ENCODE measurements at places on chromosomes 3 and 15.
A peak's percentile ranks its signal among the peaks of the same experiment; 100 is the strongest.

GRCh38 chr3:10531031-10531430, 25.6 kb upstream of the ATP2B2 start:
- no peak for DNase-seq

GRCh38 chr15:71899674-71900073, 89.3 kb downstream of the NR2E3 start:
- no peak for DNase-seq

GRCh38 chr15:68492855-68493254, 60.9 kb upstream of the ITGA11 start:
- DNase-seq, result peak; percentile 65

GRCh38 chr15:31522028-31522427, 195.4 kb downstream of the KLF13 start:
- no peak for DNase-seq

GRCh38 chr3:136464502-136464901, 214.4 kb downstream of the PCCB start:
- no peak for DNase-seq

- DNase-seq, result no peak
These were observed 28.2 kb upstream of the BCL6 start for GRCh38 chr3:187773233-187774184.

DNA sequence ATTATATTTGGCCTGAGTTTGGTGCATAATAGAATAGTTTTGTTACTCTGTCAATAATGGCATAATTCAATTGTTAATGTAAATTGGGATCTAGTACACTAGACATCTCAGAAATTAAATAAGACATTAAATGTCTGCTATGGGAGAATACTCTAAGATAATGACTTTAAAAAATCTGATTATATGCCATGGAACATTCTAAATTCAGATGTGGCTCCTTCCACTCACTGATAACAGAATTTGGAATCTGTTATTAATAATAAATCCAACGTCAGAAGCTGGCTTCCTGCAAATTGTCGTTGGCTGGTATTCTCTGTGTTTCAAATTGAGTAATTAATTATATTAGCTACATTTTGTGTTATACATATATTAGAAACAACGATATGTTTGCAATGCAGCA, 258.1 kb downstream of the CNTN6 start:
- DNase-seq, result no peak

DNA sequence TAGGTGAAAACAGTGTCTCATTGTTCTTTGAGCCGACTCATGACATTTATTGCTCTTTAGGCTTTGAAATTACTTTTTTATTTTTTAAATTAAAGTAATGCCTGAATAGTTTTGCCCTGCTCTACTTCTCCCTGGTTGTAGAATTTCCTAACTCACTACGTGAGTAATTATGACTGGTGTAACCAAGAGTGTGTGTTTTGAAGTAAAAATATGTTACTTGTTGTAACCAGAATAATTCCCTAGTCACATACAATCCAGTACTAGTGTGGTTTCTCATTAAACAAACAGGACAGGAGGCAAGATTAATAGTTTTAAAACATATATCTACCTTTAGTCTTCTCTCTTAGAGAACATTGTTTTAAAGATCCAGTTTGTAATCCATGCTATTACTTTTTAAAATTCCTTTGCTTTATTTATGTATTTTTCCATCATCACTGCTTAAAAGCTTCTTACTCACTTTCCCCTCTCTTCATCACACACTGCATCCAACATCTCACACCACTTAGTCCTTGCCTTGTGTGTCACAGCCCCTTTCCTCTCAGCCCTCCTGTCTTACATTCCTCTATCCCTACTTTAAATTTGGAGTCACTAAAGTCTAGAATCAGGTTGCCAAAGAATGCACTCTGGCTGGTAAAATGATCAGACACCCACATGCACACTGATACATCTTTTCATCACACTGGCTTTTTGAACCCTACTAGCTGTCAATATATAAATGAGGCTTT, 219.7 kb downstream of the WNT5A start:
- no peak for DNase-seq

GRCh38 chr3:88988906-88989305, 118.5 kb upstream of the EPHA3 start:
- DNase-seq, result no peak

DNA sequence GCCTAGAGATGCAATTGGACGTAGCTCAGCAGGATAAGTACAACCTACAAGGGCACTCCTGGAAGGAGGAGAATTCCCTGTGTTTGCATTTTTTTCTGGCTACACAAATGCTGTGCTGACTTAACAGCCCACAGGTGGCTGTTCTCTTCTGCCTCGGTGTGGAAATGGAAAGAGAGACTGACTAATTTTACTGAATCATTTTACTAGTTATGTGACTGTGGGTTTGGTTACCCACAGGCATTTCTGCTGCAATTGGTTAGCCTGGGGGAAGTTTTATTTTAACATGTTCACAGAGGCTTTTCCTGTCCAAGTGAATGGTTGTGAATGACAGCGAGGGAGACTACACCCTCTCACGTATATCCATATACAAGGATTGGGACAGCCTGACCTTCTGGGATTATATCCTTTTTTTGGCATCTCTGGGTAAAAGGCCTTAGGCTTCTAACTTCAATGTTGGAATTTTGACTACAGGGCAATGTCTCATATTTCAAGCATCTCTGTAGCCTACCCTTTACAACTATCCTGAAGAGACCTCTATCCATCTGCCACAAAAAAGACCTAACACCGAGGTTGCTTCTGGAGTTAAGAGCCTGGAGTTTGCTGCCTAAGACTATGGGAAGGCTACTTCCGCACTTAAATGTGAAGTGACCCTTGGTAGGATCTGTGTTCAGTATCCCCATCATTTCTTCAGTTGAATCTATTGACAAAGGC, 67.2 kb upstream of the TP63 start:
- DNase-seq, result no peak
